ENCODE measurements at places on chromosomes 7 and 10. TPM values are rescaled to one million over a fixed set of nuclear protein-coding genes. Genes with fewer than 3 reads are reported as not detected.

- no peak for DNase-seq
Measured at GRCh38 chr7:121634356-121634755, 238.2 kb upstream of the FAM3C start.

DNA sequence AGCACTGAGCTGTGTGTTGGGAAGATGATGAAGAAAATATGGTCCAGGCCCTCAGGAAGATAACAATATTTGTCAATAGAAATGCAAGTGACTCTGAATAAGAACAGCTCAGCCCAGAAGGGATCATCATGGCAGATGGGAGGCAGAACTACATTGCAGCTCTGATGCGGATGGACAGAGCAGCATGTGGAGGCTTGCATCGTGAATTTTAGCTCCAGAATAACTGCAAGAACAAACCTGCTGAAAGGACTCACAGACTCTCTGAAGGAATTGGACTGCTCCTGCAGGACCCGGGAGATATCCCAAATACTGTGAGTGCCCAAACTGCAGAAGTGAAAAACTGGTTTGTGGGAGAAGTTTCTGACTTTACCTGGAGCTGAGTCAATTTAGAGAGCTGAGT, 80.6 kb upstream of the LAMB4 start:
- DNase-seq, result no peak

DNA sequence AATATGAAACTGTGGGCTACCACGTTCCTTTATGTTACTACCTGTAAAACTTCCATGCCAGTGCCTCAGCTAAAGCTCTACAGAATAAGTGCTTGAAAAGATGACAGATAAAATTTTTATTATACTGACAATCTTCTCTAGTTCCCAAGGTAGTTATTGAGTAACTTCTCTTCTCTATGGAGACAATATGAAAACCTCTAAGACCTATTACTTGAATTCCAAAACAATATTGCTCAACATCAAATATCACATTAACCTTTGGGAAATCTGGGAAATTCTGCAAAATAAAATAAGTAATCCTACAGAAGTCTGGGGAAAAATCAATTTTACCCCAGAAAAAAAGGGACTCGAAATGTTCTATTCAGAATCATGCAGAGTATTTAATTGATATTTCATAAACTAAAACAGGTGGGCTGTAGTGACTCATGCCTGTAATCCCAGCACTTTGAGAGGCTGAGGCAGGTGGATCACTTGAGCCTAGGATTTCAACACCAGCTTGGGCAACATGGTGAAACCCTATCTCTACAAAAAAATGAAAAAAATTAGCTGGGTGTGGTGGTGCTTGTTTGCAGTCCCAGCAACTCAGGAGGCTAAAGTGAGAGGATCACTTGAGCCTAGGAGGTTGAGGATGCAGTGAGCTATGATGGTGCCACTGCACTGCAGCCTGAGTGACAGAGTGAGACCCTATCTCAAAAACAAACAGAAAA, 23.8 kb upstream of the ANK3 start:
- DNase-seq, result no peak

GIMAP4 gene
- polyA plus RNA-seq, result 35.5 TPM

MMRN2 gene
- 15.8 TPM for polyA plus RNA-seq

AGMO gene
- polyA plus RNA-seq, result 0.72 TPM

- no peak for DNase-seq
Measured at GRCh38 chr10:119549247-119549999, 6.9 kb upstream of the RGS10 start.

DNA sequence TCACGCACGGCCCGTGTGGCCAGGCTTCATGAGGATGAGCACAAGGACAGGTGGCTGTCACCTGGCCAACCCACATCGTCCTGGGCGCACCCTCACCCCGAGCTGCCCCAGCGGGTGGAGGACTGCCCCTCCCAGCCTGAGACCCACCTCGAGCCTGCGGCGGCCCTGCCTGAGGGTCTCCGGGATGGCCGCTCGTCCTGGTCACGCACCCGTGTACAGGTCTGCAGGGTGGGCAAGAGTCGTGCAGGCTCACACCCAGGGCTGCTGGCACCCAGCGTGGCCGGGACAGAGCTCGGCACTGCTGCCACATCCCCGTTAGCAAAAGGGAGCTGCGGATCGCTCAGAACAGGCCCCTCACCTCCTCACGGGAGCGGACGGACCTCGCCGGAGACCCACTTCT, 14.4 kb upstream of the UTF1 start:
- DNase-seq, result no peak

MYO3A gene
- not detected for polyA plus RNA-seq

- no peak for DNase-seq
Measured at GRCh38 chr7:30841801-30842541, 69.7 kb upstream of the AQP1 start.

DNA sequence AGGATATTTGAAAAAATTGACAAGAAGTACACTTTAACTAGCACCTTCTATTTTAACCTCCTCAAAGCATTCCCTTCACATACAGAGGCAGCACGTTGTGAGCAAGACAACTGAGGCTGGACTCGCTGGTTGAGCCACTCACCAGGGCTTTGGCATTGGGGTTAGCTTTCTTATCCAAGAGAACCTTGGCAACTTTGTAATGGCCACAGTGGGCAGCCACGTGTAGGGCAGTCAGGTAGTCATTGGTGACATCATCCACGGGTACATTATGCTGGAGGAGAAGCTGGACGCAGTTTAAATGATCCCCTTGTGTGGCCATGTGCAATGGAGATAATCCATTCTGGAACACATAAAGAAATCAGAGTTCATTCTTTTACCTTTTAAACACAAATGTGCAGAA, 181.8 kb downstream of the ANK3 start:
- no peak for DNase-seq

DNA sequence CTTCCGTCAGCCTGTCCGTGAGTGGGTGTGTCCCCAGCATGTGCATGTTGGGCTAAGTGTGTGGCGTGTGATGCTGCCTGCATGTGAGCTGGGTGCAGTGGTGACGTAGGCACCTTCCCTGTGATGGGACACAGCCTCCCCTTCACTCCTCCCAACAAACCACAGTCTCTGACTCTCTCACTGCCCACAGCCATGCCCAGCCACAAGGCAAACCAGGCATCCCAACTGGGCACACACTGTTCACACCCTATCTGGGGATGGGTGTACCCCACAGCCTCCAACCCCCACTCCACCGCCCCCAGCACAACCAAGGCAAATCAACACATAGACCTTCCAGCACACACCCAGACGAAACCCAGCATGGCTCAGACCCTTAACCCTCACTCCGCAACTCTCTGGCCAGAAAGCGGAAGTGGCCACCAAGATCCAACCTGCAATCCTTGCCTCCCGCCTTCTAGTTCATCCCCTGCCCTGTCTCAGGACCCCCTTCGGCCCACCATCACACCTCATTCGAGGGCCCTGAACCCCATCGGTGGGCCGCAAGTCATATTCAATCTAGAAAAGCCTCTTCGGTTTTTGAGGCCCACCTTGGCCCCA, 10.4 kb downstream of the PSD start:
- no peak for DNase-seq

BAIAP2L1 gene
- polyA plus RNA-seq, result 2.1 TPM

SCIN gene
- polyA plus RNA-seq, result not detected

DNA sequence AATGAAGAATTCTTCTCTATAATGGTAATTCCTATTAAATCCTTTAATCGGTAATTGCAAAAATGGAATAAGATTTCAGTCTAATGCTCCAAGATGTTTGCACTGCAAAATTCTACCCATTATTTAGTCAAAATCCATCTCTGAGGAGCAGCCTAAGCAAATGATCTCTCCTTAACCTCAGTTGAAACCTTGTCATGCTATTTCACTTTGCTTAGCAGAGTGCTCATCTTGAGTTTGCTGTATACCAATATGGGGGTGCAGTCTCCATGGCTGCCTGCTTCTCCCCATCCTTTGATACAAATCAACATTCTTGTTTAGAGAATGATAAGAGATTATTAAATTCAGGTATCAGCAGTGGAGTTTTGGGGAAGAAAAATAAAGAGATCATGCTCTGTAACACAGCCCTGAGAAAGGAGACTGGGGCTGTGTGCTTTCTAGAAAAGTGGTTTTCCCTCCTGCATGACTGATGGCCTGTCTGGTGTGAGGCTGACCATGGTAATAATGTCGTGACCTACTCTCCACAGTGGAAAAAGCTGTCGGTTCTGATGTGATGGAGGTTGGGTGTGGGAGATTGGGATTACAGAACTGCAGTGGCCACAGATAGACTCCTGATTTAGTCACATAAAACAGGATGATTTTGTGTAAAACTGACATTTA, 982.1 kb downstream of the NRG3 start:
- DNase-seq, result no peak

OR6B1 gene
- polyA plus RNA-seq, result not detected

GPR26 gene
- polyA plus RNA-seq, result not detected

DNA sequence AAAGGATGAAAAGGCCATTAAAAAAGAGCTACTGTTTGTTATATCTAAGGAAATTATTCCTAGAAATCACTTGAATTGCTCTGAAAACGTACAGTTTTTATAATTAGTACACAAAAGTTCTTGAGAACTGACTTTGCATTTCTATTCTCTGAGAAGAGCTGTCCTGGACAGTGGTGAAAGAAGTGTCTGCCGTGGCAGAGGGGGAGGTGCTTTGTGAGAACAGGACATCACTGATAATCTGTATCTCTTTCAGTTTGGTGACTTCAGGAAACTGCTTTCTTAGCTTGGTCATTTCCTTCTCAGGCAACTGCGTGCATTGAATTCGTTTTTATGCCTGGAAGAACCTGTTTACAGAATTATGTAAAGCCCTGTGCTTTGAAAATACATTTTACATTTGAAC, 52.1 kb downstream of the POLL start:
- no peak for DNase-seq

CD36 gene
- 529 TPM for polyA plus RNA-seq

GRCh38 chr10:22429981-22430421, 84.7 kb downstream of the SPAG6 start:
- DNase-seq, result no peak
